ENCODE measurements at places on chromosomes 2 and 18. TPM values are rescaled to one million over a fixed set of nuclear protein-coding genes. Genes with fewer than 3 reads are reported as not detected.

The LYG1 gene
- 1.3 TPM for total RNA-seq

The ERICH2 gene
- total RNA-seq = not detected

The PXDN gene
- total RNA-seq = 13.0 TPM

The KYNU gene
- total RNA-seq = 270 TPM

The PSMA8 gene
- total RNA-seq = not detected

The AOX1 gene
- 2.8 TPM for total RNA-seq

The CRIM1 gene
- 104 TPM for total RNA-seq

The ABCA12 gene
- total RNA-seq = 0.39 TPM

The LCT gene
- total RNA-seq = 0.03 TPM

The DSC1 gene
- total RNA-seq = not detected

The MAP3K19 gene
- total RNA-seq = not detected

The CRYBA2 gene
- total RNA-seq = not detected

The SLC16A14 gene
- 1.4 TPM for total RNA-seq

The EGR4 gene
- 0.34 TPM for total RNA-seq

The FOXD4L1 gene
- 0.58 TPM for total RNA-seq

The AFF3 gene
- 0.22 TPM for total RNA-seq

The PRKAG3 gene
- total RNA-seq = not detected

The DIPK1C gene
- total RNA-seq = not detected

The LOXL3 gene
- 0.23 TPM for total RNA-seq

The IFIH1 gene
- 1.4 TPM for total RNA-seq

The GYPC gene
- total RNA-seq = not detected

The FSIP2 gene
- total RNA-seq = not detected

The TMEM247 gene
- not detected for total RNA-seq

The DLX2 gene
- total RNA-seq = 0.37 TPM

The KIAA2012 gene
- total RNA-seq = not detected

The FBXO15 gene
- 1.6 TPM for total RNA-seq

The AMMECR1L gene
- 14.3 TPM for total RNA-seq

The ACMSD gene
- total RNA-seq = not detected

The CHRND gene
- not detected for total RNA-seq

The UGT1A4 gene
- 0.05 TPM for total RNA-seq

The REG1B gene
- not detected for total RNA-seq

The STEAP3 gene
- 44.9 TPM for total RNA-seq

The ABCG5 gene
- total RNA-seq = not detected

The NPPC gene
- total RNA-seq = 0.40 TPM

The EN1 gene
- total RNA-seq = 1.3 TPM

The TSGA10 gene
- 9.8 TPM for total RNA-seq

The TSHZ1 gene
- total RNA-seq = 6.2 TPM

The CMPK2 gene
- total RNA-seq = 1.3 TPM

The CDH2 gene
- 46.9 TPM for total RNA-seq

The CFAP65 gene
- total RNA-seq = 0.32 TPM

The DUSP19 gene
- total RNA-seq = 0.70 TPM

The ALPP gene
- total RNA-seq = 0.56 TPM

The FAM237A gene
- not detected for total RNA-seq

The DUSP2 gene
- 0.52 TPM for total RNA-seq

The RAPGEF4 gene
- 0.12 TPM for total RNA-seq

The ZNF396 gene
- 0.64 TPM for total RNA-seq

The VIT gene
- total RNA-seq = not detected

The STARD6 gene
- not detected for total RNA-seq

The OR6B2 gene
- total RNA-seq = not detected

The HOXD13 gene
- total RNA-seq = 0.15 TPM

The PKP4 gene
- 26.4 TPM for total RNA-seq

The SMAD7 gene
- total RNA-seq = 19.5 TPM

The GPBAR1 gene
- not detected for total RNA-seq
